Stimulated activated CD4-positive, alpha-beta T cell treated with anti-CD3 and anti-CD28 coated beads, Interleukin-4, amount 100 ng/mL, for 1 hour (primary cell): ENCODE measurements at places on chromosomes 16 and 17.

DNA sequence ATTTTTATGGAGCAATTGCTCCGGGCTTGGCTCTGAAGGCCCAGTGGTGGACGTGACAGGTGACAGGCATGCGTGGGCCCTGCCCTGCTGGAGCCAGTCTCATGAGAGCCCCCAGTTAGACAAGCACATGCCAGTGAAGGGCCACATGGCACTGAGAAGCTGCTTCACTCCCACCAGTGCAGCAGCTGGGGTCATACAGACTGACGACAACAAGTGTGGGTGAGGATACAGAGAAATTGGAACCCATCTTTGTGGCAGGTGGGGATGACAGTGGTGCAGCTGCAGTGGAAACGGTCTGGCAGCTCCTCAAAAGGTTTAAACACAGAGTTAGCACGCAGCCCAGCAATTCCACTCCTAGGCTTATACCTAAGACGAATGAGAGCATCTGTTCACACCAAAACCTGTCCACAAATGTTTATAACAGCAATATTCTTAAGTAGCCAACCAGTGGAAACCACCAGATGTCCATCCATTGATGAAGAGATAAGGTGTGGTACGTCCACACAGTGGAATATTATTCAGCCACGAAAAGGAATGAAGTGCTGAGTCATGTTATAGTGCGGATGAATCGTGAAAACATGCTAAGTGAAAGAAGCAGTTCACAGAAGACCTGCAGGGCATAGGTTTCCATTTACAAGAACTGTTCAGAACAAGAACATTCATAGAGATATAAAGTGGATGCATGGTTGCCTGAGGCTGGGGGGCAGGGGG lies 12.5 kb upstream of the CIBAR2 start:
- no peak for DNase-seq

- DNase-seq: no peak
Observed at GRCh38 chr16:2460391-2460713, 443 bp downstream of the TEDC2 start.

- no peak for DNase-seq
Observed at GRCh38 chr16:29230671-29231096, 175.8 kb downstream of the NPIPB11 start.

DNA sequence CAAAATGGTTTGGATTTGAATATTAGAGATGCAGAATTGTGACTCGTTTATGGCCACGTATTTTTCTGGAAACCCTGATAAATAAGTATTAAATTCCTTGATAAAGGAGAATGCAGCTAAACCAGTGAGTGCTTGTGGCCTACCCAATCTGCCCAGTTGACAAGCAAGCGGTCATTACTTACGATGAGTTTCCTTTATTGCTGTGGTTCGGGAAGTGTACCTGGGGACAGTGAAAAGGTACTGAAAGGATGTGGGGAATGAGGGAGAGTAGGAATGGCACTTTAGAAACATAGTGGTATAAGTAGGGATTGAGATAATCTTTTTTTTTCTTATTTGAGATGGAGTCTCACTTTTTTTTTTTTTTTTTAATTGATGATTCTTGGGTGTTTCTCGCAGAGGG lies 33.8 kb downstream of the RBBP6 start:
- DNase-seq: no peak

GRCh38 chr17:18248300-18248731 lies 10.2 kb downstream of the FLII start:
- DNase-seq: peak; percentile 58

DNA sequence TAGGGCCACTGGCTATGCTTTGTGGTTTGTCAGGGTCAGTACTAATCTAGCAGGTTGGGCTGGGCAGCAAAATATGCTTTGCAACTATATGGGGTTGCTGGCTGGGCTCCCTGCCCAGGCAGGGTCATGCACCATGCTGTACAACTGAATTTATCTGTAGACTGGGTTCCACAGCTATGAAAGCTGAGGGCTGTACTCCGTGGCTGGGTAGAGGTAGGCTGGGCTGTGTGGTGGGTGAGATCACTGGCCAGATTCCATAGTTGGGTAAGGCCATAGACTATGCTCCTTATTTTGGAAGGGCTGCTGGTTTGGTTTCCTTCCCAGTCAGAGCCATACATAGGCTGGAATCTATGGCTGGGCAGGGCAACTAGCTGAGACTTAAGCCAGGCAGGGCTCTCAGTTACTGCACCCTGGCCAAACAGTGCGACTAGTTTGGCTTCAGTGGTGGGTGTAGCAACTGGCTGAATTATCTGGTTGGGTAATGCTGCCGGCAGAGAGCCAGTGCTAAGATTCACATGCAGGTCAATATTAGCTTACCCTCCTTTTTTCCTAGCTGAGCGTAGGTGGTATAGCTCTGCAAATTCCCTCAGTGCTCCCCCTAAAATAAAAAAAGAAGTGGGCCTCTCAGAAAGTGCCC lies 769.1 kb upstream of the CDH8 start:
- DNase-seq: no peak

- no peak for DNase-seq
Observed at GRCh38 chr17:8844229-8845218, 22.9 kb downstream of the PIK3R6 start.

DNA sequence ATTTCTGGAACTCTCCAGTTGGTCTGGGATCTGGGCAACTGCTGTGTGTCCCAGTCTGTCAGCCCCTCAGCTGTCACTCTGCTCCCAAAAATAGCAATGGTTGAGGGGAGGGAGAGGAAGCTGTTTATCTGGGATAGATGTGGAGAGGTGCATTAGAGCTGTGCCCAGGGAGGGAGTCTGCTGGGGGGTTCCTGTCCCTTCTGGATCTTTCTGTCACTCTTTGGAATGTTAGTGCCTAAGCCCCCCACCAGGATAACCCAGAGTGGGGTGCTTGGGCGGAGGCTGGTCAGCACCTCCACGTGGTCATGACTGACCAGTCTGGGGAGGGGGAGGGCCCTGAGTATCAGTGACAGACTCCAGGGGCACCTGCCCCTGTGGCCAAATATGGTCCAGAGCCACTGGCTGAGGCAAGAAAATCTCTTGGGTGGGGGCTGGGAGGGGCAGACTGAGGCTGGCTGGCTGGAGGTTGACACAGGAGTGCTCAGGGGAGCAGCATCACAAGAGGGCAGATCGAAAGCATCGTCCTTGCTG lies at the start of gene UNC45B:
Gene UNC45B (plus strand): TSS at position 443 of the 531 bp plus-strand sequence. CDS start 447 bp downstream, outside the sequence.
- DNase-seq: no peak

DNA sequence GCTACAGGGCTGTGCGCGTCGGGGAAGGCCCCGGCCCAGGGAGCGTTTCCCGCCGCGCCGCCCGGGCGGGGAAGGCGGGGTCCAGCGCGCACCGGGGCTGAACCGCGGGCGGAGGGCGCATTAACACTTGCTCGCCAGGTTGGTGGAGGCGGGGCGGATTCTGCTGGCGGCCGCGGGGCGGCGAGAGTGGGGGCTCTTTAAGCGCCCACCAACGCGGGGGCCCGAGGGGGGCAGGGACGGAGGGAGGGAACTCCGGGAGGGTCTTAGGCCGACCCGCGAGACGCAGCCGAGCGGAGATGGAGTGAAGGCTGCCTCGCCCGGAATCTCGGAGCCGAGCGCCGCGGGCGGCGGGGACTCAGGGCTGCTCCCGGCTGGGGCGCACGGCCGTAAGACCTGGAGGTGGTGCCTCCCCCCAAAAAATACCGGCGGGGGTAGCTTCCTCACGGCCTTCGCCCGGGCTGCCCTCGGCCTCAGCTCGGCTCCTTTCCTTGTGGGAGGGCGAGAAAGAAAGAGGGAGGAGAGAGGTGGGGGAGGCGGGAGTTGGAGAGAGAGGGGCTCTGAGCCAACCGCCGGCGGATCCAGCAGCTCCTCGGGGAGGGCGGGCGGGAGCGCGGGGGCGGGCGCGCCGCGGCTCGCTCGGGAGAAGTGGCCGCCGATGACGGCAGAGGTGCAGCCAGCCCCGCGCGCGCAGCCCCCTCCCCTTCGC lies 415 bp upstream of the FOXF1 start:
- no peak for DNase-seq
